ENCODE measurements at places on chromosomes 5 and 9.

GRCh38 chr9:126399251-126399650, 72.6 kb downstream of the MVB12B start:
- DNase-seq = peak; percentile 28

DNA sequence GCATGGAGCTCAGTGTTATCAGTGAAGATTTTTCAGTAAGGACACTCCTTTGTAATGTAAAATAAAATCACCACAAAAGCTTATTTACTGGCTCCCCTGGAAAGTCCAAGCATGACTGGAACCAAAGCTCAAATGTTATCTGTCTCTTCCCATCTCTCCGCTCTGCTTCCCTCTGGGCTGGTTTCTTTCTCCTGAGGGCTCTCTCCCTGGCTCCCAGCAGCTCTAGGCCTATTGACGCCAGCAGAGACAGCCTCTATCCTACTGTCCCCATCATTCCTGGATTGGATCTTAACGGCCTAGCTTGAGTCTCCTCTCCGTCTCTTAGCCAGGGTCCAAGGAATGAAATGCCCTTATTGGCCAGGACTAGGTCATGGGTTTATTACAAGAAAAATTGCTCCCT, 86.1 kb downstream of the TMEM167A start:
- DNase-seq = no peak

DNA sequence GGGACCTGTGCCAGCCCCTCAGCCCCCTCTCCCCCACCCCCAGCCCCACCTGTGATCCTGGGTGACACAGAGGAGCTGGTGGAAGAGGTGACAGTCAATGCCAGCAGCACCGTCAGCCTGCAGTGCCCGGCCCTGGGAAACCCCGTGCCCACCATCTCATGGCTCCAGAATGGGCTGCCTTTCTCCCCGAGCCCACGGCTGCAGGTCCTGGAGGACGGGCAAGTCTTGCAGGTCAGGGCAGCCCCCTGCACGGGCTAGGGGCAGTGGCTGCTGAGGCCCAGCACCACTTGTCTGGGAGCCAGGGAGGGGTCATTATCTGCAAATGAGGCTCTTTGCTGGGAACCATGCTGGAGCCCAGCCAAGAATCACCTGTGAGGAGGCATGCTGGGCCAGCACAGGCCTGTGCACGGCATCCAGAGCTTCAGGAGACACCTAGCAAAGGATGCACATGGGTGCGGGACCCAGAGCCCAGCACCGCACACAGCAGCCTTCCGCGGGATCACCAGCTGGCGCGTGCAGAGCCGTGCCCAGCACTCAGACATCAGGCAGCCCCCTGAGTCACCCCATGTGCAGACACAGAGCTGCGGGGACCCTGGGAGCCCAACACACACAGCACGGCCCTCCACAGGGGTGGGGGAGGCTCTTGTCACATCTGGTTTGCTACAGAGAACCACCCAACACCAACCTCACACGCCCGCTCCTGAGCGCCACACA, 62.0 kb upstream of the ASS1 start:
- DNase-seq = no peak

- DNase-seq = peak; percentile 97
Observed at GRCh38 chr9:128635266-128636023, 21.2 kb downstream of the DYNC2I2 start.

GRCh38 chr9:114291064-114291474, 31.8 kb upstream of the ORM1 start:
- peak; percentile 68 for DNase-seq

DNA sequence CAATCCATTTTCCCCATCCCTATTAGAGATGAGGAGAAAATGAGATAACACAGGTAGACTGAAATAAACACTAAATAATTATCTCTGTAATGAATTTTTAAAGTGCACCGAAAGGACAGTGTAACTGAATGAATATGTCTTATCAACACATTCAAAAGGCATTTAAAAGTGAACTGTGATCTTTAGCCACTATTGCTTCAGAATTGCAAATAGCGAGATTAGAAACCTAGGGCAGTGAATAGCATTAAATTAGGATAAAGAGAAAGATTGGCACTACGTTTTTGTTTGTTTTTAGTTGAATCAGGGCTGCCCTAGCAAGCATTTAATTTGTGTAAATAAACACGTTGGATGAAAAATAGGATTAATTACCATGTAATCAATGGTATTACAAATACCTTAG, 537.5 kb downstream of the ELAVL2 start:
- DNase-seq = no peak

GRCh38 chr9:4242239-4242638, 57.6 kb downstream of the GLIS3 start:
- no peak for DNase-seq

DNA sequence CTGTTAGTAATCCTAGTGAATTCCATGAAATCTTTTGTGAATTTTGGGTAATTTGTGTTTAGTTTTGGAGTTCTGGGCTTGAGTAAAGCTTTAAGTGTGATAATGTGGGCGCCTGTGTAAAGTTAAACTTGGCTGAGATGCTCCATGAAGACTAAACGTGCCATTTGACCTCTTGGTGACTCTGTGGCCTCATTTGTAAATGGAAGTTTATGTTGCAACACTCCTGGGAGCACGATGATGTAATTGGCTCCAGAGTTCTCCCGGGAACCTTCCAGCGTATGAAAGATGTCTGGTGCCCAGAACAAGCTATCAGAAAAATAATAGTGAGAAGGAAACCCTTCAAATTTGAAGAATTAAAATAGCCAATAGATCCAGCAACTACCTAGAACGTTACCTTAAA, 981.2 kb downstream of the TLE4 start:
- DNase-seq = no peak

DNA sequence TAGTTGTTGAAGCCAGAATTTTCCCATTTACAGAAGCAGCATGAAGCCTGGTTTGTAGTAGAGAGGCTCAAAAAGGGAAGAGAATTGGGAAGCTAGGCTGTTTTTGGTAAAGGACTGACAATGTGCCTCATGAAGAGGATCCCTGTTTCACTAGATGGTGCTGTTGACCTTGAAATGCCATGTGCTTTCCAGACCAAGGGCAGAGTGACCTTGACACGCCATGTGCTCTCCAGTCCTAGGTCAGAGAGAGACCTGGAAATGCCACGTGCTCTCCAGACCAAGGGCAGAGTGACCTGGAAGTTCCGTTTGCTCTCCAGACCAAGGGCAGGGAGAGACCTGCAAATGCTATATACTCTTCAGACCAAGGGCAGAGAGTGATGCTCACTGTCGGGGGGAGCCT, 32.0 kb downstream of the UNC13B start:
- no peak for DNase-seq

GRCh38 chr9:12790883-12791282, 16.1 kb downstream of the LURAP1L start:
- DNase-seq = no peak

DNA sequence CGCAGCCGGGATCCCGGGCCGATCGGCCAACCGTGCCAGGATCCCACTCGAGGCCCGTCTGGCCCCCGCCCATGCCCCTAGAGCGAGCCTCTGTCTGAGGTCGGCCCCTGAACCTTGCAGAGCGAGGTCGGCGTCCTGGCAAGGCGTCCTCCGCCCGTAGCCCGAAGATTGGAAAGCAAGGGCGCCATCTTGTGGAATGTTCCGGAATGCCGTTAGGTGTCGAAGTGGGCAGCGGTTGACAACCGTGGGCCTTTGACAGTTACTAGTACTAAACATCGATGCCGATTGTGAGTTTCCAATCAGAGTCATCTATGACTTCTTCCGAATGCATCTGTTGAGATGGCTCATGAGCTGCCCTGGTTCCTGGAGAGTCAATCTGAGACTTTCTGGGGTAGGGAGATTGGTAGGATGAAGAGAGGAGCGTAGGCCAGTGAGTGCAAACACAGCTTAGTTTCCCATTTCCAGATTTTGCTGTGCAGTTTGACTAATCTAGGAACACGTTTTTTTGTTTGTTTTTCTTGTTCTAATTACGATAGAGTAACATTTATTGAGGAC, 923 bp upstream of the PLK2 start:
- peak; percentile 82 for DNase-seq

DNA sequence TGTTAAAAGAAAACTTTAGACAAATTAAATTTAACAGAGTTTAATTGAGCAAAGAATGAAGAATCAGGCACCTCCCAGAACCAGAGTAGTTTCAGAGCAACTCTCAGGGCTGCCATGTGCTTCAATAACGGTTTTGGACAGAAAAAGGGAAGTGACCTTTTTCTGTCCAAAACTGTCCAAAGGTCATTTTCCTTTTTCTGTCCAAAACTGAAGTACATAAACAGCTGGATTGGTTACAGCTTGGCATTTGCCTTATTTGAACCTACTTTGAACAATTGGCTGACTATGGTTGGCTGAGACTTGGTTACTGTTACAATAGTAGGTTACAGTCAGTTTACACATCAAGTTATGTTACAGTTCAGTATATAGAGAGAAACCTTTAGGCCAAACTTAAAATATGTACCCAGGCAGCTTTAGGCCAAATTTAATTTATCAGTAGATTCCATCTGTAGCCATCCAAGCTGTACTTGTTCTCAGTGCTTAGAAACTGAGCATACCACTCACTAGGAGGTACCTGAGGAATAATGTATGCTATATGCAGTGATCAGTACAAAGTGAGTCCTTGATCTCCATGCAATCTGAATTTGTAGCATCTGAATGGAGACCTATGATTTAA, 44.0 kb downstream of the C9orf85 start:
- DNase-seq = no peak

- no peak for DNase-seq
Observed at GRCh38 chr5:30324083-30324482, 869.4 kb upstream of the CDH6 start.

GRCh38 chr5:33715661-33716060, 176.1 kb downstream of the ADAMTS12 start:
- no peak for DNase-seq

GRCh38 chr5:1470762-1471211, 25.5 kb upstream of the SLC6A3 start:
- DNase-seq = no peak

- peak; percentile 80 for DNase-seq
Observed at GRCh38 chr9:37984672-37985611, 81.0 kb upstream of the SLC25A51 start.

DNA sequence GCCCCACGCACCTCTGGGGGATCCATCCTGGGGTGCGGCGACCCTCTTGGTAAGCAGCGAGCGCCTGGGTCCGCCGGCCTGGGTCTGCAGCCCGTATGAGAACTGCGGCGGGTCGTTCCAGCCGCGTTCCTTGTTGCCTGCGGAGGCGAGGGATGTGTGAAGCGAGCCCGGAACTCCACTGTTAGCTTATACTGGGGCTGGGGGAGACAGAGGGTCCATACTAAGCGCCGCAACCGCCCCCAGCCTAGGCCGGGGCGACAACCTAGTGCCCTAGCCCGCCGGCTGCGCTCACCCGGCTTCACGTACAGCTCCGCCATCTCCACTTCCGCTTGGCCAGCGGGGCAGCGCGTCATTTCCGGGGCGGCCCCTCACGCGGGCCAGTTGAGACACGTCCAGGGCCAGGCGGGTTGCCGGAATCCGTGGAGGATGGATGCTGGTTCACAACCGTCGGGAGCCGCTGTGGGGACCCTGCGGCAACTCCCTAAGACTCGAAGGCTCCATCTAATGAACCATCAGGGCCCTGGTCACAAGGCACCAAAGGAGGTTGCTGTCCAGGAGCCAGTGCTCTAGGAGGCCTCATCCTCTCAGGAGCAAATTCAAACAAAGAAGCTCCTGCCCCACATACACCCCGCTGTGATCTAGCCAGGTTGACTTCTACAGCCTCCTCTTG, at the start of gene SRA1:
SRA1 (minus strand) TSS at position 338 of the 670 bp plus-strand sequence; CDS start at position 317, 21 bp downstream.
- DNase-seq = peak; percentile 88

DNA sequence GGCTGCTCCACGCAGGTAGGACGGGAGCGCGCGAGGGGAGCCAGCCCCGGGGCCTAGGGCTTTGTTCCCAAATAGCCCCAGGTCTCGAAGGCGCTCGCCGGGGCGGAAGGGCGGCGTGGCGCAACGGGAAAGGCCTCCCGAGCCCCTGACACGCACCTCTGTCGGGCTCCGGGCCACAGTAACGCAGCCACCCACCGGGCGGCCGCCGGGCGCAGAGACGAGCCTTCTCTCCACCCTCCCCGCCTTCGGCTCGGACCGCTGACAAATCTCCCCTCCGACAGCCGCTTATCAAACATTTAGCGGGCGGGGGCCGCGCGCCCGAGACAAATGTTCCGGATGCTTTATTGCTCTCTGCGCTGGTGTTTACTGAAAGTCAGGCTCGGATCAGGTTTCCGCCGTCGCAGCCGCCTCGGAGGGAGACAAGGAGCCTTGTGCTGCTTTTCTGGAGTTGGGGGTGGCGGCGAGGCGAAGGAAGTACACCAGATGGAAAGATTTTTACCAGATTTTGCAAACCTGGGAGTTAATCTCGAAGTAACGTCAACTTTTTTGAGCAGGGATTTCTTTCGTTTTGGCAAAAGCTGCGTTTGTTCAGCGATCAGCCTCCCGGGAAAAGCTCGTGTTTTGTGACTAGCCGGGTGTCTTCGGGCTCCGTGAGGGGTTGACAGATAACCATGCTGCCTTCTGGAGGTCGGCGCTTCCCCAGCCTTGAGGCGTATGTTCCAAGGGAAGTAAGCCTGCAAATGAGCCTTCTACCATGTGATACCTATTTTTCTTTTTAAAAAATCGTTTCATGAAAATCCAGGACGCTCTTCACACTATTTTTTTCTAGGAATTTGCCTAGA, 950 bp downstream of the RGMB start:
- peak; percentile 68 for DNase-seq

- DNase-seq = no peak
Observed at GRCh38 chr9:134888603-134889190, 8.1 kb downstream of the FCN2 start.

DNA sequence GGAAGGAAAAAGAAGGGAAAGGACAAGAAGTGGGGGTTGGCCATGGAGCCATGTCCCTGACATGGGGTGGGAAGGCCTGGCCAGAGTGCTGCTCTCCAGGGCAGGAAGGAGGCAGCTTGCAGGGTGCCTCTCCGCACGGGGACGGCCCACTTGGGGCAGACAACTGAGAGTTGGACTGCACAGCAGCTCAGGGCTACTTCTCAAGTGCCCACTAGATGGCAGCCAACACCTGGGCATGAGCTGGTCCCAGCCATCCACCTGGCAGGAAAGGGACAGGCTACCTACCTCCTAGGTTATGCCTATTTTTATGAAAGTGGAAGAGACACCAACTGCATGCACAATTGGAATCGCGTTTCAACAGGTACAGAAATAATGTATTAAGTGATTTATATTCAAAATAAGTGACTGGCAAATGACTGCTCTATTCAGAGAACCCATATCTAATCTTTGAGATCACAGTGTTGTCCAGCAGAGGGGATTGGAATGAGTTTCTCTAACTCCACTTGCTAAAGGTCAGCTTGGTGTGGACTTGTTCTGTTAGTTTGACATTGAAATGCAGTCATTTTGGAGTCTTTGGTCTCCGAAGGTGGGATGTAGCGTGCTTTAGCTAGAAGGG, 113.4 kb downstream of the SYK start:
- peak; percentile 66 for DNase-seq

DNA sequence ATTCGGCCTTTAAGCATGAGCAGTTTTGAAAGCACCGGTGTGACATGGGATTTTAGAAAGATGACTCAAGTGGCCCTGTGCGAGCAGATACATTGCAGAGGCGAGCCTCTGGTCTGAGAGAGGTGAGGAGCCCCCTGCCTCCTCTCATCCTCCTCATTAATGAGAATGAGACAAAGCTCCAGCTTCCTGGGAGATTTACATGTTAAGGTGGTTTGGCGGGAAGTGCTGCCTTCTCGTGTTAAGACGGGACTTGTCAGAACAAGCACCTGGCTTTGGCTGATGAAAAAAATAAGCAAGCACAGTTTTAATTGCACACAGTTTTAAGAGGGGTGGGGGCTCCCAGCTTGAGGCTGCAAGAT, 68.1 kb downstream of the ACTL7B start:
- DNase-seq = no peak

GRCh38 chr5:89282554-89283510, 399.8 kb upstream of the MEF2C start:
- DNase-seq = peak; percentile 89

GRCh38 chr5:98927989-98928872, 576 bp downstream of the CHD1 start:
- DNase-seq = peak; percentile 59

All from fibroblast of skin of right quadriceps (primary cell).